ENCODE measurements at places on chromosomes 16 and 17.

DNA sequence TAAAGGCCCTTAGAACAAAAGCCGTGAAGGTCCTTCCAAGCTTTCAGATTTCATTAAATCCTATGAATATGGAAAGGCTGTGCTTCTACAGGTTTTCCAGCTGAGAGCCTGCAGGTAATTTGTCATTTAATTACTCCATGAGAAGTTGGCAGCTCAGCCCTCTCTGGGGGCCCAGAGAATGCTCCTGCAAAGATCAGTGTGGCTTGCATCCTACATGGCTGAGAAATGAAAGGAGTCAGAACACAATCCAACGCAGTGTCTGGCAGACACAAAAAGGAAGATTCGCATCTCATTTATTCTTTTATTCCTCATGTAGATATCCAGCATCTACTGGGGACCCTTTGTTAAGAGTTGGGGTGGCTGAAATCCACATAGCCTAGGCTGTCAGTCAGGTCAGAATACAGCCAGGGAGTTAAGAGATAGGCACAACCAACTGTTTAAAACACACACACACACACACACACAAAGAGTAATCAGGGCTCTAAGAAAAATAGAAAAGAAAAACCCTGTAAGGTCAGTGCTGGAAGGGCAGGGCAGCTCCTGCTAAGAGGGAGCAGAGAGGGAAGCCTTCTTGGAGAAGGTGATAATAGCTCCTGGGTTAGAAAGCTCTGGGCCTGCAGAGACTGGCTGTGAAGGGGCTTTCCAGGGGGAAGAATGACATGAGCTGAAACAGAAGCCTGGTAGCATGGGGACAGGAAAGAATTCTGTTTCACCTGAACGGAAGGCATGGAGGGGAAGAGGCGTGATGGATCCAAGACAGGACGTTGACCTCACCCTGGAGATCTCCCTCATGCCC, 46.9 kb upstream of the WSCD1 start:
- DNase-seq = no peak

GRCh38 chr17:45235416-45236281, 14.0 kb downstream of the FMNL1 start:
- DNase-seq = peak; percentile 78

GRCh38 chr16:21598206-21598605, 1.2 kb upstream of the METTL9 start:
- no peak for DNase-seq

DNA sequence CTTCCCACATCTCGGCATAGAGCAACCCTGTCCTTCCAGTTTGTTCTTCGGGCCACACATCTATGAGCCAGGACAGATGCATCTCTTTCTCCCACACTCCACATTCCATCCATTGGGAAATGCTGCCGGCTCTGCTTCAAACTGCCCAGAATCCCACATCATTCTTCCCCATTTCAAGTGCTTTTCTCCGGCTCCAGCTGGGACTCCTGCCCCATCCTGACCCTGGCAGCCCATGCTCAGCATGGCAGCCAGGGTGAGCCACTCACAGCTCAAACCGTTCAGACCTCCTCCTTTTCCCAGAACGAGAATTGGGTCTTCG, 132.8 kb upstream of the SDK2 start:
- no peak for DNase-seq

DNA sequence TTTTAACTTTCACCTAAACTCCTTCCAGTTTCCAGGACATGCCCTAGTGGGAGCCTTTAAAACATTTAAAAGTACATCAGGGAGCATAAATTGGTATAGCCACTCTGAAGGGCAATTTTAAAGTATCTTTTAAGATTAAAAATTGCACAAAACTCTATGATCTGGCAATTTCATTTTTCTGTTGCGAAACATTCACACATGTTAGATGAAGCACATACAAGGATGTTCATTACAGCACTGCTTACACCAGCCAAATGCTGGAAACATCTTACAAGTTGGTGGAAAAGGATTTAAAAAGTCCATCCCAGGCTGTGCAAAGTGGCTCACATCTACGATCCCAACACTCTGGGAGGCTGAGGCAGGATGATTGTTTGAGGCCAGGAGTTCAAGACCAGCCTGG, 26.4 kb upstream of the LONP2 start:
- DNase-seq = no peak

- no peak for DNase-seq
Measured at GRCh38 chr17:62765351-62765750, 42.8 kb downstream of the MARCHF10 start.
